HEK293T (cell line): ENCODE measurements at places on chromosomes 7 and 10.

- DNase-seq, result no peak
These were observed 59.1 kb upstream of the CALD1 start for GRCh38 chr7:134720091-134720935.

DNA sequence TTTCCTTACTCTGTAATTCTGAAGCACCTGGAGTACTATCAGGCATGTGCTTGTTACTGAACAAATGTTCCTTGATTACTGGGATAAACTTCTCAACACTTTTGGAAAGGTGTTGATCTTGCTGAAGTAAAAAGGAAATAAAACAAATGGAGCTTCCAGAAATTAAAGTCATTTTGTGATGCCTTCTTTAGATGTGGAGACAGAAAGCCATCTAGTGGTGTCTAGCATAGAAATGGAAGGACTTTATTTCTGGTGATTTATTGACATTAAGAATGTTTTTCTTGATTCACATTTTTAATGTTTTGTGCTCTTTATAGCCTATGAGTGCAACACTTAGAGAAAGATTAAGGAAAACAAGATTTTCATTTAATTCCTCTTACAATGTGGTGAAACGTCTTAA lies 1.4 kb downstream of the SFR1 start:
- DNase-seq, result no peak

GRCh38 chr7:18290865-18291264 lies 204.7 kb upstream of the HDAC9 start:
- no peak for DNase-seq

- peak; percentile 63 for DNase-seq
These were observed 8.0 kb upstream of the ZNRF2 start for GRCh38 chr7:30276203-30276900.

DNA sequence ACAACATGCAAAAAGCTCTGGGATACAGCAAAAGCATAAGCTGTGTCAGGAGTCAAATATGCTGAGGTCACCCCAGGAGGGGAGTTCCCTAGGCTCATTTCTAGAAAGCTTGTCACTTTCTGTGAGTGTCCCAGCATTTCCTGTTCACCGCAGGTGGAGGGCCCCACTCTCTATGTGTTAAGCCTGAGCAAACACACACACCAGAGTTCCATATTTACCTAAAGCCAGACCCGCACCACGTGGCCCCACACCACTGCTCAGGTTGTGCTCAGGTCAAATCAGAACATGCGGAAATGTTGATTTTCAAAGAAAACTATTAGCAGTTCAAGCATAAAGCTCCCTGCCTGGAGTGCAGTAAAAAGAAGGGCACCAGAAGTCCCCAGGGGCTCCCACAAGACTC lies 259.6 kb upstream of the PPP2R2D start:
- DNase-seq, result no peak

- no peak for DNase-seq
These were observed 81.5 kb upstream of the SYPL1 start for GRCh38 chr7:106193661-106194060.

DNA sequence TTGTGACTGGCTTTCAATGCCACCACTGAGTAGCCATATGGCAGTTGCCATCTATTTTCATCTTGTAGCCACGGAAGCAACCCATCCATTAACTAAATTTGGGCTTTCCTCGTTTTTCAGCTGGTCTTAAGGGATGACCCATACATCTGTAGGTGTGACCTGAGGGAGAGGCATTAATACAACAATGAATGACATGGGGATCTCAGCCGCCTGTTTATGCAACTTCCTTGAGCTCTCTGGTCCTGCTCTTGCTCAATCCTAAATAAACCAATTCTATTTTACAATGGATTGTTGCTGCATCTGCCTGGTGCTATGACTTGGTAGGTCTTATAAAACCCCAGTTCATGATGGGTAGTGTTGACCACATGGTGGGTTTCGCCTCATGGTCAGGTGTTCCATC lies 21.9 kb upstream of the ADAM22 start:
- DNase-seq, result no peak

DNA sequence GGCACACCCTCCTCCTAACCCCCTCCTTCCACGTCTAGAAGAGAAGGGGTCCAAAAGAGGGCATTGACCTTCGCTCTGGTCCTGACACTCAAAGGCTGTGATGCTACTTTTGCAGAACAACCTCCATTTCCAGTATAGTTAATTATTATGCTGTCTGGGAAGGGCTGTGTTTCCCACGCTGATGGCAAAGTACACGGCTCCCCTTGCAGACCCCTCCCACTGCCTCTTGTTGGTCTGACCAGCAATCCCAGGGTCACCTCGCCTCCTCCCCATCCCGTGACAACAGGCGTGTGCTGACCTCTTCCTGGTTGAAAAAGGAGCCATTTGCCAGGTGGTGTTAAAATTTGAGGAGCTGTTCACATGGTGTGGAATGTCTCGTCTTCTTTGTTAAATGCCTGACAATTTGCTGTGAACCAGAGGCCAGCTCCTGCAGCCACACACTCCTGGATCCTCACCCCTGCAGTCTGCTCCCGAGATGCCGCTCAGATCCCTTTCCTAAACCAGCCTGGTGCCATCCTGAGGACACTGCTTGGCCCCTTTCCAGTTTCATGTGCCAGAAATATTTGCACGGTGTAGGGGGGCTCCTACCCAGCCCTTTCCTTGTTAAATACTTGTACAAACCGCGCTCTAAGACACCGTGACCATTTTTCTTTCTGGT lies 321.7 kb downstream of the WDR37 start:
- no peak for DNase-seq

- no peak for DNase-seq
These were observed 33.4 kb downstream of the PPP1R17 start for GRCh38 chr7:31720366-31720765.

DNA sequence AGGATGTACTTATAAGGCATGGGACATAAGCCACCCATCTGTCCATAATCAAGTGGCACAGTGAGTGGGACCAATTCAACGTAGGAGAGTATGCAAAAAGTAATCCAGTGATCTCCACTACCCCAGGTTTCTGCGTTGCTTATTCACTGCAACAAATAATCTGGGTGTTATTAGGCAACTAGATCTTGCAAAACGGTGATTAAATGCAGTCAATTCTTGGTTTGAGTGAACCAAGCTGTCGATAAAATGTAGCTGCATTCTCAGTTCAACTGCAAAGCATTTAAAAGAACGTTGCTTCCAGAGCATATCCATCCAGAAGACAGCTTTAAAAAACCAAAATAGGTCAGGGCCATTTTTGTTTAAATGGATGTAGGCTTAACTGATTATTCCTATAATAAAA lies 5.0 kb downstream of the LSMEM1 start:
- no peak for DNase-seq

GRCh38 chr10:128178302-128178958 lies 52.2 kb upstream of the MKI67 start:
- DNase-seq, result peak; percentile 73

GRCh38 chr10:123044391-123044790 lies 35.6 kb downstream of the ACADSB start:
- DNase-seq, result no peak

DNA sequence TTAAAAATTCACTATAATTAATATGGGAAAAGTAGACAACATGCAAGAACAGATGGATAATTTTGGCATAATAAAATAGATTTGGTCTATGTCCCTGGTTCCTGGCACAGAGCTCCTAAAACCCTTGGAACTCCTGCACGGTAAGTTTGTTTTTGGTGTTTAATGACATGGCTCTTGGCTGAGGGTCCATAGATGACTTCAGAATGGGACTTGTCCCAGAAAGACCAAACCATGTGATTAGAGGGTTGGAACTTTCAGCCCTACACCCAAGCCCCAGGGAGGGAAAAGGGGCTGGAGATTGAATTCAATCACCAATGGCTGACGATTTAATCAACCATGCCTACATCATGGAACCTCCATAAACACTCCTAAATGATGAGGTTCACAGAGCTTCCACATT lies 12.6 kb upstream of the GSDME start:
- DNase-seq, result no peak

GRCh38 chr7:51366930-51367613 lies 50.5 kb upstream of the COBL start:
- DNase-seq, result peak; percentile 80

DNA sequence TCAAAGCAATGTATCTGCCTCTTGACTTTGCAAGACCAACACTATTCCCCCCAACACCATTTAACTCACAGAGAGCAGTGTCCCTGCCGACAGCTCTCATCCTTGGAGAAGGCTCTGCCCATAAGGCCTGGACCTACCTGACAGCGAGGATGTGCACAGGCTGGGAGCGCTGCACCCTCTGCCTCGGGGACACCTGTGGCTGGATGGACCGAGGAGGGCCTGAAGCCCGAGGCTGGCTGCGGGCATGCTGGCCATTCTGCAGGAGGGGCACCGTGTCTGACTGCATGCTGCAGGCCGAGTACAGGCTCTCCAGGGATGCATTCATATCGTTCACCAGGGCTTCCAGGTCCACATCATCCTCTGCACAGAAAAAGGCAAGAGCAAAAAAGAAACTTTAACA lies 108.4 kb downstream of the GRB10 start:
- DNase-seq, result no peak

GRCh38 chr10:17340144-17340829 lies 112.2 kb downstream of the VIM start:
- no peak for DNase-seq

DNA sequence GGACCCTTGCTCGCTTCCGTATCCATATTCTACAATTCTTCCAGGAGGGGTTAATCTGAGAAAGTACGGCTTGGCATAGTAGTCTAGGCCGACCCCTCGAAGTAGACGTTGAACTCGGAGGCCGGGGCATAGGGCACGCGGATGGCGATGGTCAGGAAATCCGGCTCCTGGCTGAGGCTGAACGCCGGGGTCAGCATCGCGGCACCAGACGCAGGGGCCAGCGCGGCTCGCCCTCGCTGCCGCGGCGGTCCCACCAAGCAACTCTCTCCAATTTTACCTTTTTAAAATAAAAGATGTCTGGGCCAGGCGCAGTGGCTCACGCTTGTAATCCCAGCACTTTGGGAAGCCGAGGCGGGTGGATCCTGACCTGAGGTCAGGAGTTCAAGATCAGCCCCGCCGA lies 7.3 kb upstream of the SGMS1 start:
- no peak for DNase-seq

DNA sequence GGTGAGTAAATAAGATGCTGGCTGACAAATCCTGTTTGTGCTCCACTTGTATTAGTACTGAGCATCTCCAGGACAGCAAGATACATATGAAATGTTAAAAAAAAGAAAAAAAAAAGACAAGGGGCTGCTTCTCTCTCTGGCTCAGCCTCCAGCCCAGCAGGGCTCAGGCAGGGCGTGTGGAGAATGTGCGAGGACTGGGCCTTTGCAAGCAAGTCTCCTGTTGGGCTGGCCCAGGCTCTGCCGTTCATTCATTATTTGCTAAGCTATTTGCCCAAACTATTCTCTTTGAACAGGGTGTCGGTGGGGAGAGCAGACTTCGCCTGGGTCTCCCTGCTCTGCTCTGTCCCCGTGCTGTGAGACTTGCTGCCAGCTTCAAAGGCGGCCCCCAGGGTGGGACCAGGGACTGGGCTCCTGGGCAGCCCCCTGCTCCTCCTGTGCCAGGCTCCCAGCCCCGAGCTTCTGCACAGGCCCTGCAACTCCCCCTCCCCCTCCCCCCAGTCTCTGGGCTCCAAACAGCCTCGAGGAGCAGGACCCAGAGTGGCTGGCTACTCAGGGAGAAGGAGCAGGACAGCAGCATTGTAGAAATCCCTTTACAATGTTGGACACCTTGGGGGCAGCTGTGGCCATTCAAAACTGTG lies 25.6 kb upstream of the MGMT start:
- no peak for DNase-seq

DNA sequence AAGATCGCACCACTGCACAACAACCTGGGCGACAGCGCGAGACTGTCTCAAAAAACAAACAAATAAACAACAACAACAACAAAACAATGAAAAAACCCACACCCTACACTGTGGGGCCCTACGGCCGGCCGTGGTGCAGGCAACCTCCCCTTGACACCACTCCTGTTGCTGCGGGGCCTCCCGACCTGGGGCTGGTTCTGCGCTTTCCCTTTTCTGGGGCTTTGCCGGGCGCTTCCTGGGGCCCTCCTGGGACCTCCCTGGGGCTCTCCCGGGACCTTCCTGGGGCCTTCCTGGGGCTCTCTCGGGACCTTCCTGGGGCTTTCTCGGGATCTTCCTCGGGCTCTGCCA lies 46.6 kb downstream of the INSIG1 start:
- no peak for DNase-seq

- DNase-seq, result no peak
These were observed 42.6 kb downstream of the ADAMTS14 start for GRCh38 chr10:70714951-70715350.

DNA sequence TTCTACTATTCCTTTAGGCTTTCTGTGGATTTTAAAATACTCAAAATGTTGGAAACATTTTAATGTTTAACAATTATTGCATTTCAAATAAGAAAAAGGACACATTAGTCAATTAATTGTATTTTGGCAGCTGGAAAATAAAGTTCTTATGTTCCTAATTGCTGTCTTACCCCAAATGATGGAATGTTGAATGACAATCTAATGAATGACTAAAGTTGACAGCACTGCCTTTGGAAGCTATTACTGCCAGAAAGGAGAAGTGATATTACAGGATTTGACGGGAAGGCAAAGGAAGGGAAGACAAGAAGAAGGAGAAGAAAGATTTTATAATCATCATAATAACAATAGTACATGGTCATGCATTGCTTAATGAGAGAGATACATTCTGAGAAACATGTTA lies 23.4 kb upstream of the TMEM229A start:
- no peak for DNase-seq

- peak; percentile 81 for DNase-seq
These were observed at the start of gene SEMA4G for GRCh38 chr10:100969187-100970075. SEMA4G (plus strand) TSS chr10:100969504; CDS start chr10:100972913, 3,409 bp downstream.

GRCh38 chr10:97053276-97053675 lies 132.5 kb downstream of the SLIT1 start:
- DNase-seq, result no peak

DNA sequence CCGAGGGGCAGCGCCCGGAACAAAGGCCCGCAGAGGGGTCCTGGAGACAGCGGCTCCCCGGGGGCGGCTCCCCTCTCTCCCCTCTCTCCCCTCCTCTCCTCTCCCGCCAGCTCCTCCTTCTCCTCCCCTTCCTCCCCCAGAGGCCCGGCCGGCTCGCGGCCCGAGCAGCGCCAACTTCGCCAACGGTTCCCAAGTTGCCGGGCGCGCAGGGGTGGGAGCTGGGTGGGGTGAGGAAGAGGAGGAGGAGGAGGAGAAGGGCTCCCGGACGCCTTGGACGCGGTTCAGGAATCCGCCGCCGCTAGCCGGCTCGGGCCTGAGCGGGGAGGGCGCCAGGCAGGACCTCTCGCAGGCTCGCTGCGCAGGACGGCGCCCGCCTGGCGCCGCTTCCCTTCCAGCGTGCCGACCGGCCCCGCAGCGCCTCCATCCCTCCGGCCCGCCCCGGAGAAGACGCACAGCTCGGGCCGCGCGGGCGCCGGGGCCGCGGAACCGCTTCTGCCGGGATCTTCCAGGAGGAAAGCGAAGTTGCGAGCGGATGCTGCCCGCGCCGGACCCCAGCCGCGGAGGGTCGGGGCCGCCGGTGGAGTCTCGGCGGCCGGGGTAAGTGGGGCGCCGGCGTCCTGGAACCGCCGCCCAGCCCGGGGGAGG lies at the start of gene CHST3:
TSS of gene CHST3 (plus strand) at position 298 of the 645 bp plus-strand sequence. CDS start 41,448 bp downstream, outside the sequence.
- DNase-seq, result peak; percentile 61

DNA sequence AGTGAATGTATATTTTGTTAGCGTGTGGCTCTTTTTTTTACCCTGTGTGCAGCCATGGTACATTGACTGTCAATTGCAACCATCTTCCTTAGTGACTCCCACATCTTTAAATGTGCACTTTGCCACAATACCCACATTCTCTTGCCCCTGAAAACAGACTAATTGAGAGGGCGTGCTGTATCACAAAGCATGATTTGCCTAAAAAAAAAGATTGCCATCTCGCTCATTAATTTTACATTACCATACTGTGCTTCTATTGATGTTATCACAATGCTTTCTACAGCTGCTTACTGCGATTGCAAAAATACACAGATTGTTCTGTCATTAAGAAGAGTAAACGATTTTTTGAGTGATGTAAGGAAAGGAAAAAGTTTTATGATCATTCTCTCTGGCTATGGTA lies 613.1 kb upstream of the NRP1 start:
- DNase-seq, result no peak
